ENCODE measurements at places on chromosomes 1 and 21.

DNA sequence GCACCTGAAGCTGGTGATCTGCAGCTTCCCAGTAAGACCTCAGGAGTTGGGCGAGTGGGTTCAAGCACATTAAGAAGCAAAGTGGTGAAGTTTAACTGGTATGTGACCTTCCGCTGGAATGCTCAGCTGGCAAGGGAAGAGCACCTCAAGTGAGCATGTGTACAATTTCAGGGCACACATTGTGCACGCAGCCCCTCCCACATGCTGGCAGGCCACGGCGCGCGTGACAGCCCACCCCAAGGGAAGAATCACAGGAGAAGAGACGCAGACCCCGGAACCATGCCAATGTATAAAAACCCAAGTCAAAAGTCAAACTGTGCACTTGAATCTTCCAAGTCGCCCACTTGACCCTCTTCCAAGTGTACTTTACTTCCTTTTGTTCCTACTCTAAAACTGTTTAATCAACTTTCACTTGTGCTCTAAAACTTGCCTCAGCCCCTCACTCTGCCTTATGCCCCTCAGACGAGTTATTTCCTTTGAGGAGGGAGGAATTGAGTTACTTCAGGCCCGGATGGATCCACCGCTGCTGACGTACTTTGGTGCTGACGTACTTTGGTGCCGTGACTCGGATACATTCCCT, 20.0 kb downstream of the LRRC3 start:
- DNase-seq = no peak

- DNase-seq = no peak
These were observed 2.8 kb upstream of the MTF2 start for GRCh38 chr1:93076268-93076667.

- DNase-seq = no peak
These were observed 143.9 kb upstream of the FMN2 start for GRCh38 chr1:239947801-239948200.

- peak; percentile 61 for DNase-seq
These were observed 85.6 kb downstream of the CD58 start for GRCh38 chr1:116485071-116485735.

GRCh38 chr1:151713874-151714273, 2.7 kb downstream of the CELF3 start:
- DNase-seq = no peak

DNA sequence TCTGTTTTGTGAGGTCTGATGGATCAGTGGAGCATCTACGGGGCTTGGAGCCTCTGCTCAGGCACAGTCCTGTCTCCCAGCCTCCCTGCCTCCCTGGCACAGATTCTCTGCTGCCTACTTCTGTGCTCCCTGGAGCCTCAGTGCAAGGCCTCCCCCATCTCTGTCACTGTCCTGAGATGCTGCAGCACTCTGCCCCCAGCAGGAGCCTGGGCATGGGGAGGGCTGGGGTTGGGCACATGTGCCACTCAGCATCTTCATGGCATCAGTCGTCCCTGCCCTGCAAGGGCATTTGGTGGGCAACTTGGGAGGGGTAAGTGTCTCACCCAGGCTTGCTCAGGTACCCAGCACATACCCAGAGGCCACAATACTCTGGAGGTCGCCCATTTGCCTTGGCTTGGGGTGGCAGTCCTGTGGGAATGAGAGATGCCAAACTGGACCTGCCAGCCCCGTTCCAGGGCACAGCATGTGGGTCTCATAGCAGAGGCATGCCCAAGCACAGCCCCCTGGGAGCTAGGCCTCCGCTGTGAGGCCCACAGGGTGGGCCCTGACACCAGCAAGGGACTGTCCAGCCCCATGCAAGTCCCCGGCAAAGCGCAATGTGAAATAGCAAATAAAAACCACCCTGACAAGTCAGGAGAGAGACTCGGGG, 28.7 kb downstream of the PADI3 start:
- no peak for DNase-seq

DNA sequence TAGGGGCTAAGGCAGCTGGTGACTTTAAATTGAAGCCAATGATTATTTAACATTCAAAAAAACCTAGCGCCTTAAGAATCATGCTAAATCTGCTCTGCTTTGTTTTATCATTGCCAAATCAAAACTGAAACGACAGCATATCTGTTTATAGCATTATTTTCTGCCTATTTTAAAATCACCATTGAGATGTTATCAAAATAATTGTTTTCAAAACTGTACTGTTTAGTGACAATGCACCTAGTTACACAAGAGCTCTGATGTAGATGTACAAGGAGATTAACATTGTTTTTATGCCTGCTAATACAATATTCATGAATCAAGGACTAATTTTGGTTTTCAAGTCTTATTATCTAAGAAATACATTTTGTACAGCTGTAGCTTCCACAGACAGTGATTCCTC, 1521.3 kb downstream of the AMY1C start:
- DNase-seq = no peak

DNA sequence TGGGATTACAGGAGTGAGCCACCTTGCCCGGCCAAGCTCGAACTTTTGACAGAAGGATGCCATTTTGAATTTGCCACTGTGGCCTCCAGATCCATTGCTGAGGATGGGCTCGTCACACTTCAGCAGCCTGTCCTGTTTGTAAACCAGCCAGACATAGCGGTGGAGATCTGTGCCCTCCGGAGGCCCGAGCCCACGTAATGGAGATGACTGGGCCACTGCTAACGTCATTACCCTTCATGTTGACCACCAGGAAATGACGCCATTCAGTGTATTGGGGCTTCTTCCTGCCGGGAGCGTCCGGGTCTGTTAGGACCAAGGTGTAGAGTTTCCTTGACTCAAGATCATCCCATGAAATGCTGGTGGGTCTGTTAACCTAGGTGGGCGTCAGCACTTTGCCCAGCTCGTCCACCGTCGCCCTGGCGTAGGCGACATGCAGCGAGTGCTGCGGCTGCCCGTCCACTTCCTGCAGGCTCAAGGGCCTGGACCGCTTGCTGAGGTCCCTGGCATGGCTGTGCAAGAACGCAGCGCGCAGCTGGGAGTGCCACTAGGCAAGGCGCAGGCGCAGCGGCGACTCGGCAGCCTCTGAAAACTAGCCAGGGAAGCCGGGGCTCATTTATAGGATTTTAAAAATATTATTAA, 40.8 kb downstream of the PTPRC start:
- DNase-seq = no peak

- no peak for DNase-seq
These were observed 302.7 kb downstream of the MRPL39 start for GRCh38 chr21:25304611-25305010.

DNA sequence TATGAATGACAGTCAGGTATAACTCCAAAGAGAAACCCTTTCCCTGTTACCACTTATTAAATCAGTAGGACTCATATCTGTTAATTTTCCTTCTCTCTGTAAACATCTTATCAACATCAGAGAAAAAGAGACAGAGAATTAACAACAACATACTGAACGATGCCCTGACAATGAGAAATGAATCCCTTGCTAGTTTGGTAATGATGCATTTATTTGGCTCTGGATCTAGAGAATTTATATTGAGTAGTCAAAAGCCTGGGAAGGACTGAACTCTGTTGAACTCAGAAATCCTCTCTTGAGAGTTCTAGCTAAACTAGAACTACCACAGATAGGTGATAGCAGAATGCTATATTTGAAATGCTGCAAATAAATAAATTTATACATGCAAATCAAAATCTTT, 325.6 kb downstream of the DISC1 start:
- no peak for DNase-seq

DNA sequence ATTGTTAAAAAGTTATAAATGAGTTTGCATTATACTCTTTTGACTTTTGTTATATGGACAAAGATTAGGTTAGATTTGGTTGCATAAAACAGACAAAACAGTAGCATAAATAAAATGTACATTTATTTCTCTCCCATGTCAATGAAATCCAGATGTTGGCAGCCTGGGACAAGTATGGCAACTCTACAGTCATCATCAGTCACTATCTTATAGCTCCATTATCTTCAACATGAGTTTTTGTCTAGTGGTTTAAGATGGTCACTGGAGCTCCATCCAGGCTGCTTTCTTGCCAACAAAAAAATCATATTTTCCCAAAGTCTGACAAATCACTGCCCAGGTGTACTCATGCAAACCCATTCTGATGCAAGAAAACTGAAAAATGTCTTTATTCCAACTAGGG, 83.8 kb downstream of the CD58 start:
- no peak for DNase-seq

GRCh38 chr1:109490029-109490933, 3.6 kb upstream of the CYB561D1 start:
- no peak for DNase-seq

DNA sequence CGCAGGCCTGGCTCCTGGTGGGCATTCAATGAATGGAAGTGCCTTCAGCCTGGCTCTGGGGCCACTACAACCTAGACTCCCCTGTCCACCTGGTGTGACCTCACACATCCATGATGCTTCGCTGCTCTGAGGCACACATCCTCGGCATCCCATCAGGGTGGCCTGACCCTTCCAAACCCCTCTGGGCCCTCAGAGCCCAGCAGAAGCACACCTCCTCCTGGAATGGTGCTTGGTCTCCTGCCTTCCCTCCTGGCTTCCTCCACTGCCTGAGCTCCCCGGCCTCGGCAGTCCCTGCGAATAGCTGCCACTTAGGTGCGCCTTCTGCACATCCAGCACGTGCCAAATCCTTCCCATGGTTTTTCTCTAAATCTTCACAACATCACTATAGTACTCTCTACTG, 133.8 kb downstream of the GLIS1 start:
- DNase-seq = no peak

DNA sequence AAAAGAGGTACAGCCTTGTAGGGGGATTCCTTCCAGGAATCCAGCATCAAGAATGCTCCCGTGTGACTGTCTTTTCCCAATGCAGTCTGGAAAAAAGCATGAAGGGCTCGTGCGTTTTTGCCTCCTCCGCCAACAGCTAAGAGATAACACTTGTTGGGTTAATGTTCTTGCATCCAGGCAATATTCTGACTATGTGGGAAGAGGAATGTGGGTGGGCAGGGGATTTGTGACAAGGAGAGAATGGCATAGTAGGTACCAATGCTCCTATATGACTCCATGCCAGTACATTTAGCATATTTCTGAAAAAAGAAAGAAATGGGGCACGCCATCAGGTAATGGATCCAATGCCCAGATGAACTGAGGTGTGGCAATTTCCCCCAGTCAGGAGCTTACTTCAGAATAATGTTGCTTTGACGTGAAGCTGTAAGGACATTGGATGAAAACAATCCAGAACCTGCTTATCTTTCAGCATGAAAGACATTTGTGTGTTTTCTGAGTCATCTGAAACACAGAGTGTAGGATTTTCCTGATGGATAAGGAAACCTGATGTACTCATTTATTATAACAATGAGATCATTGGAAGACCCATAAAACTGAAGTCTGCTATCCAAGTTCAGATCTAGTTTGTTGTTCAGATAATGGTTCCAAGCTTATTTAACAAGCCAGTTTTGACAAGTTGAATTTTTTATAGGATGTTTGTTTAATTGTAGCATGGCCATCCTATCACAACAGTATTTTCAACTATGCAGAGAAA, 105.5 kb downstream of the LYPLAL1 start:
- DNase-seq = no peak

DNA sequence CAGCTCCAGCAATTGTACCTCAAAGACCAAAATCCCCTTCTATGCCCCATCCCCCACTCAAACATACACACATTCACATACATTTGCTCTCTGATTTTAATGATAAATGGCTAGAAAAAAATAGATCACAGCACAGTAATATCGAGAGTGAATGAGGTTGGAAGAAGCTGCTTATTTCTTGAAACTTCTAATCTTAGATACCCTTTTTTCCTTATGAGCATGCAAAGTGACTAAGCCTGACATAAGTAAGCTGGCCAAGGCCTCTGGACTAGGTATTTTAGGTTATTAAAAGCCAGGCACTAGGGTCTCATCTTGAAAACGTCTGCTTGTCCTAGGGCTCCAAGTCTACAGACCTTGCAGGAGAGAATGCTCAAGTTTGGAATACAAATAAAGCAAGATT, 133.6 kb downstream of the TGFBR3 start:
- DNase-seq = no peak

DNA sequence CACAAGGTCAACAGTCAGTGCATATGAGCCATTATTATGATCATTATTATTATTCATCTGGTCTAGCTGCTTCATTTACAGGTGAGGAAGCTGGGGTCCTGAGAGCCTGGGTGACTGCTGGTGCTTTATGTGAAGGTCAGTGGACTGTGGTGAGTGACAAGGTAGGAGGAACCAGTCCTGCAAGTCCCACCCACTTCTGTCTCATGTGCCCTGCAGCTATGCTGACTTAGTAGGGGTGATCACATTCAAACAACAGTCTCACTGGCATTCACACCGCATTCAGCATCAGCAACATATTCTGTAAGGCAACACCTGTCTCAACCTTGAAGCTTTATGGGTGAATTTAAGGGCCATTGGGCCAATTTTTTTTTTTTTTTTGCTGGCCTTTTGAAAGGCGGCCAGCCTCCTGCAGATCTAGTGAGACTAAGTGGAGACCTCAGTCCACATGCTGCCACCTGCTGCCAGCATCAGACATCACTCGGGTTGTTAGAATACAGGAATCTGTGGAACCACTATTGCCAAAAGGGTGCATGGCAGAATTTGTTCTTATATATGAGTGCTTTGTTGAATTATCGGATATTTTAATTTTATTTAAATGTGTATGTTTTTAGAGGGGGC, 59.9 kb upstream of the CACNA1E start:
- DNase-seq = no peak

GRCh38 chr1:86948212-86948611, 33.8 kb downstream of the HS2ST1 start:
- DNase-seq = no peak

DNA sequence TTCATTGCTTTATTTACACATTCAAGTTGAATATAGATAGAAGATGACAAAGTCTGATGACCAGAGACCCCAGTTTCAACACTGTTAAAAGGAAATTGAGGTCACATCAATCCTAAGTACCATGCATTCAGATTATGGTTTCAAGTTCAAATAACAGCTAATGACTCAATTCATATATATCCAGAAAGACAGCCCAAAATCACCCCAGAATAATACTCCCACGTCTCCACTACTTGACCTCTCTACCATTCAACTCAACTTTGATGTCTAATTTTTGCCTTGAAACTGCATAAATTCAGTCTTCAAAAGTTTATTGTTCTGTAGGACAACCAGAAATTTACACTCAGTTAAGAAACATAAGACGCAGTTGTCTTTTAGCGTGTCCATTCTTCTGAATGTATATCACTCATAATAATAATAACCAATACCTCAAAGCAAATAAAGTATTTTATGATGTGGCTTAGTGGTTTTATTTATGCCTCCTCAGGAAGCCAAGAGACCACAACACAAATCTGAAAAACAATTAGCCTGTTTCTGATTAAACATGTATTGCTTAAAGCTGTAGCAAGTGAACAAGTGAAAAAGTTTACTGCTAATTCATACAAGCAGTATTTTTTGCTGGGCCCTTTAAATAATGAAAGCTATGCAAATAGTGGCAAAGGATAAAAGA, 569.0 kb downstream of the LTN1 start:
- no peak for DNase-seq

DNA sequence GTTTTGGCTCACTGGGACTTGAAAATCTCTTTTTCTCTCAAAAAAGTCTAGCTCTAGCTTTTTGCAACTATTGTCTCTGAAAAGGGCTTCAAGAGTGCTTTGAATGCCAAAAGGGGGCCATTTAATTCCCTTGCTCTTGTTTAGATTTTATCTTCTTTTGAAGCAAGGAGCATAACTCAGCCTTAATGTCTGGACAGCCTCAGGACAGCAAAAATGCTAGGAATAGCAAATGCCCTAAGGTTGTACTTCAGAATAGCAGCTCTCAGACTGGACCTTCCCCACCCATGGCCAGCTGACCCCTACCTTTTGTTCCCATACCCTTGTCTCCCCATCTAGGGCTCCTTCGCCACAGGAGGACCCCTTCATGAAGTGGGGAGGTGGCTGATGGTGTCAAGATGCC, 121.4 kb downstream of the KCNK1 start:
- DNase-seq = no peak

Data from NCI-H1436 treated with DMSO at 0.1 percent for 48 hours (cell line).